Stimulated activated CD4-positive, alpha-beta T cell treated with anti-CD3 and anti-CD28 coated beads, Interleukin-4, amount 100 ng/mL, for 24 hours (primary cell): ENCODE measurements at places on chromosomes 13 and 19.

GRCh38 chr13:87536899-87537298 is 134.3 kb upstream of the SLITRK5 start:
- DNase-seq: no peak

- no peak for DNase-seq
Observed at GRCh38 chr19:1457031-1457739, 7.3 kb downstream of the APC2 start.

DNA sequence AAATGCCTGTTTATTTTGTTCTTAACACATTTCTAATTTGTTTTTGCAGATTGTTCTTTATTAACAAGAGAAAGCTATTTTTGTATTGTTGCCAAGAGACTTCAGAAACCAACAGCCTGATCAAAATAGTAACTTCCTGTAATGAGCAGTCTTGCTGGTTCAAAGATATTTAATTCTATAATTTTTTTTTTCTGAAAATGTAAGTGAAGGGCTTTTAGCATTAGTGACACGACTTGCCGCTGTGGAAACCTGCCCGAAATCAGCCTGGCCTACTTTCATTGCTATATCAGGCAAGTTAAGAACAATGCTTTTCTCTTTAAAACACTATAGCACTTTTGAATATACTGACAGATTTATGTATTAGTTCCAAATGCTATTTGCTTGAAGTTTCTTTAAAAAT is 374.3 kb downstream of the EFNB2 start:
- DNase-seq: no peak

DNA sequence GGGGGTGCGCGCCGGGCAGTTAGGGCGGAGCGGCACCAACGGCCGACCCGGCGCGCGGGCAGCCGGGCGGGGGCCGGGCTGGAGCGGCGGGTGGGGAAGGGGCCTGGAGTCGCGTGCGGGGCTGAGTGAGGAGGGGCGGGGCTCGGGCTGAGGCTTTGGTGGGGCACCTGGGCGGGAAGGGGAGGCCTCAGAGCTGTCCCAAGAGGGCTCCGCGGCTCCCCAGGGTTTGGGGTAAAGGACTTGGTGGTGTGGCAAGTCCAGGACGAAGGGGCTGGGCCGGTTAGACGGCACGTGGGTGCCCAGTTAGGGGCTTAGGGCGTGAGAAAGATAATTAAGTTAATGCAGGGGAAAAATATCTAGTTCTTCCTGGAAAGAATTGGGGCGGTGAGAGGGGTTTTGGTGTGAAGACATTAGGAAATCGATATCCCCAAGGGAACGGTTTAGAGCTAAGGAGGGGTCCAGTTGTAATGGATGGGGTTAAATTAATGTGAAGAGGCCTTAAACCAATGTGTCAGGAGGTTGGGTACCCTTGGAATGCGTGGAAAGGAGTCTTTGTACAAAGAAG is 496 bp downstream of the ZNF574 start:
- DNase-seq: peak; percentile 46

DNA sequence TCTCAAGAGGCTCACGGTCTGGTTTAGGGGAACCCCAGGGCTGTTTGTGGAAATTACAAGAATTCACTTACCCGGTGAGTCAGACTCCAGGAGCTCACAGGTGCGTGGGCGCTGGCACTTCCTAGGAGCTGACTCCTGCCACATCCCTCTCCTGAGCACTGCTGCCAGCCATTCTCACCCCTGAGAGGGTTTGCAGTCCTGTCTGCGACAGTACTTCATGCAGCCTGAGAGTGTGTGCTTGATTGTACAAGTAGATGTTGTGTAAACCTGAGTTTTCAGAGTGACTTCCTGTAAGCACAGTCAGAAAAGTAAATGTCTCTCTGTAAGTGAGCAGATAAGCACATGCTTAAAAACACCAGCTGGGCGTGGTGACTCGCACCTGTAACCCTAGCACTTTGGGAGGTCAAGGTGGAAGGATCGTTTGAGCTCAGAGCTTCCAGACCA is 8.1 kb downstream of the MRPL4 start:
- DNase-seq: peak; percentile 72

DNA sequence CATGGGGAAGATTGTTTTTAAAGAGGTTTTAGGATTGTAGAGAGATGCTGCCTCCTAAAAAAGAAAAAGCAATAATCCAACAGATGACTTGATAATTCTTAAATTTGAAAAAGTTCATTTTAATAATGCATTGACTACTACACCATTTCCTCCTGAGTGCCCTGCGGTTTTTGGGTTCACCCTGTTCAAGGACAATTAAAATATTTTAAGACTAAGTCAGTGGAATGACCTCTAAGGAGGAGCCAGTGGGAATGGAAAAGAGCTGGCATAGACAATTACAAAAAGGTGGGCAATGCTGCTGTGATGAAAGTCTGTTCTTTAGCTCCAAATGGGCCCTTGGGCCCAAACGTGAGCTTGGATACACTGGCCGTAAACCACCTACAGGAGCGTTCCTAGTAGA is 217.8 kb downstream of the LHFPL6 start:
- no peak for DNase-seq

DNA sequence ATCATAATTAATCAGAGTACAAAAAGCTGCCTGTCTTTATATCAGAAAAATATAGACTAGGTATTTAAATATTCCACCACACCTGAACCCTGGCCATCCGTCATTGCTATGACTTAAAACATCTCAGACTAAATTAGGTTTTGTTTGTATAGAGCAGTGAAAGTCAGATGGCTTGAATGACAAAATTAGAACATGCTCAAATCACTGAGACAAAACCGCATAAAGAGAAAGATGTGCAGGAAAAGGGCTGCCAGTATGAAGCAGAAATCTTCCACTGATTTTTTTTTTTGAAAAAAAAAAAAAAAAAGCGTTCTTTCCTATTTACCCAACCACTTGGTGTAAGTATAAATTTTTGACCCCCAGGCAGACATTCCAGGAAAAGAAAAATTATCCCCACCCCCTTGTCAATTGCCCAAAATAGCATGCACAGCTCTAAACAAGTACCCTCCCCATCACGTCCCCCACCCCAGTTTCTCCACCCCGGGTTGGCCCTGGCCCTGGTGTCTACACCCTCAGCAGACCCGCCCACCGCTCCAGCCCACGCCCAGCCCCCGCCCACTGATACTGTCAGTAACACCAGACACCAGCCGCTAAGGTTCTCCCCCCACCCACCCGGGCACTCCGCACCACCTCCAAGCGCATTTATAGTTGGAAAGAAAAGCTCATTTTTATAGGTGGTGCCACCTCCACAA is 118.6 kb downstream of the URI1 start:
- DNase-seq: no peak
